Epithelial cell of esophagus (primary cell): ENCODE measurements at places on chromosomes 5 and 9.

DNA sequence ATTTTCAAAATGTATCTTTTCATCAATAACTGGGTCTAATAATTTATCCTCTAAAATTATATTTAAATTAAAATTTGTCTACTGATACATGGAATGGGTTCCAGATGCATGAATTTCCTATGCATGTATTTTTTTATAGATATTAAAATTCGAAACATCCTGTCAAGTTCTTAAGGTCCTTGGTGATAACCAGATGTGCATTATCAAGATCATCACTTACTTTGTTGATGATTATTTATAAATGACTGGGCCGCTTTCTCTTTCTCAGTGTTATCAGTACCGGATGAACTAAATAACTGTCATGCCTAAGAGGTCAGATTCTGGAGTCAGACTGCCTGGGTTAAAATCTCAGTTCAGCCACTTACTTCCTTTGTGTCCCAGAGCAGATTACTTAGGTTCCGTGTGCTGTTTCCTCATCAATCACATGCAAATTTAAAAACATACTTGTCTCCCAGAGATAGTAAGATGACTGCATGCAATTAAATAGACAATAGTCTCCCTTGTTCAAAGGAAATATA is 124.3 kb downstream of the TEX10 start:
- no peak for DNase-seq

- no peak for DNase-seq
These were observed 6.9 kb upstream of the RBM27 start for GRCh38 chr5:146196459-146197048.

GRCh38 chr5:139975306-139975705 is 67.8 kb downstream of the NRG2 start:
- DNase-seq, result no peak

DNA sequence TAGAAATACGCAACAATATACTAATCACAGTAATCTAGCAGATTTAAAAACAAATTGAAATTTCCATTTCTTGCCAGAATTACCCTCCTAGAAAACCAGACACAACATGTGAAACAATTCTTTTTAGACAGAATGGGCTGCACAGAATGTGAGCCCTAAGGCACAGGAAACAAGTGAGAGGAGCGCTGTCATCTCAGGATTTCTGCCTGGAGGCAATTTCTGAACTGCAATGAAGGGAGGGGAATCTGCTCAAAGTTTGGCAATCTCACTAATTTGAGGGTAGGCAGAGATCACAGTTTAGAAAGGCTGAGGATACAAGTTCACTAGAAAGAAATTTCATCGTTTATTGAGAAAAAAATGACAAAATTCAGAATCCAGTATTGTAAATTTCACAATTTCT is 70.3 kb downstream of the INIP start:
- peak; percentile 34 for DNase-seq

DNA sequence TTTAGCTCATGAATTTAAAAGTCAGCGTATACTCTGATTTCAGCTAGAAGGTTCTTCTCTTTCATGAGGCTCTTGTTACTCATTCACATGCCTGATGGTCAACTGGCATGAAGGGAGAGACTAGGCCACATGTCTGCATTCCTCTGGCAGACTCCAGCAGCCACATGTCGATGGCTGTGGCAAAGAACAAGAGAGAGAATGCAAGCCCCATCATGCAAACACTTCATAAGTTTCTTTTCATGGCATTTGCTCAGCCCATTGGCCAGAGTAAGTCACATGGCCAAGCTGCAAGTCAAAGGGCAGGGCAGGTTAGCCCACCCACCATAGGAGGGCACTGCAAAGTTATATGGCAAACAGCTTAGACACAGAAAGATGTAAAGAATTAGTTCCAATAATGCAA is 5.4 kb downstream of the KCNV2 start:
- peak; percentile 87 for DNase-seq
